ENCODE measurements at places on chromosomes 2 and 18.

DNA sequence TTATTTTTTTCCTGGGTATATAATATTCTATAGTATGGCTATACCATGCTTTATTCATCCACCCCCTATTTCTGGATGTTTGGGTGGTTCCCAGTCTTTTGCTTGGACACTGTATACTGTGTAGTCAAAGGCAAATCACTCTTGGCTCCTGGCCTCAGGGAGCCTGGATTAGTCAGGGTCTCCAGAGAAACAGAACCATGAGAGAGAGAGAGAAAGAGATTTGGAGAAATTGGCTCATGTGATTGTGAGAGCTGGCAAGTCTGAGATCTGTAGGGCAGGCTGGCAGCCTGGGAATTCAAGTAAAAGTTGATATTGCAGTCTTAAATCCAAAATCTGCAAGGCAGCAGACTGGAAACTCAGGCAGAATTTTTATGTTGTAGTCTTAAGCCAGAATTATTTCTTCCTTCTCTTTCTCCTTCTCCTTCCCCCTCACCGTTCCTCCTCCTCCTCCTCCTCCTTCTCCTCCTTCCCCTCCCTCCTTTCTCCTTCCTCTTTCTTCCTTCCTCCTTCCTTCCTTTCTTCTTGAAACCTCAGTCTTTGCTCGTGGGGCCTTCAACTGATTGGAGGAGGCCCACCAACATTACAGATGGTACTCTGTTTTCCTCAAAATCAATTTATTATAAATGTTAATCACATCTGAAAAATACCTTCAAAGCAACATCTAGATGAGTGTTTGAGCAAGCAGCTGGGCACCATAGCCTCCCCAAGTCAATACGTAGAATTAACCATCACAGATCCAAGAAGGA is 33.0 kb downstream of the CTIF start:
- DNase-seq: no peak

DNA sequence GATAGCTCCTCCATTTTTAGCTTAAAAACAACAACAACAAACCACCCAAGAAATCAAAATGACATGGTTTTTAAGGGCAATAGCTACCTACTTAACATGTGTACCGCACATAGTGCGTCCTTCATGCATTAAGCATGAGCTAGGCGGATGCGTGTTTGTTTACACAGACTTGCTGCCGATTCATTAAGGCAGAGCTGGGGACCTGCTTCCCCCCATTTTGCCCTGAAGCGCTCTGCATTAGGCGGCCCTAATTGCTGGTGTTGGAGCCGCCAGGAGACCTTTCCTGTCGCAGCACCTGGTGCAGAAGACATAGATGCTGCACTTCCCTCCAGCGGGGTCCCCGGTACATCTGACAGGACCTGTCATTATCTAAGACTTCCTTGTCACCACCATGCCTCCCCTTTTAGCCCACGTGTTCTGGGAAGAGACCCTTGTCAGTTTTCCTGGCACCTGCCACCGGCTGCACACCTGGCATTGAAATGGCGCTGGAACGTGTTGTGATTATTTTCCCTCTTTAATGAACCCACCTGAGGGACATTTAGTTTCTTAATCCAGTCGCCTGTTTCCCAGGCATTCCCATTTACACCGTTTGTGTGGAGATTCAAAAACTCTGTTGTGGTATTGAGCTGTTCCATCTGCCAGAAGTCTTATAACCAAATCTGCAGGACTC is 261.1 kb upstream of the RAB12 start:
- DNase-seq: no peak

GRCh38 chr2:97669448-97669847 is at the start of gene C2orf92:
C2orf92 (plus strand) TSS chr2:97669713; CDS start chr2:97669789, 76 bp downstream.
- DNase-seq: no peak

DNA sequence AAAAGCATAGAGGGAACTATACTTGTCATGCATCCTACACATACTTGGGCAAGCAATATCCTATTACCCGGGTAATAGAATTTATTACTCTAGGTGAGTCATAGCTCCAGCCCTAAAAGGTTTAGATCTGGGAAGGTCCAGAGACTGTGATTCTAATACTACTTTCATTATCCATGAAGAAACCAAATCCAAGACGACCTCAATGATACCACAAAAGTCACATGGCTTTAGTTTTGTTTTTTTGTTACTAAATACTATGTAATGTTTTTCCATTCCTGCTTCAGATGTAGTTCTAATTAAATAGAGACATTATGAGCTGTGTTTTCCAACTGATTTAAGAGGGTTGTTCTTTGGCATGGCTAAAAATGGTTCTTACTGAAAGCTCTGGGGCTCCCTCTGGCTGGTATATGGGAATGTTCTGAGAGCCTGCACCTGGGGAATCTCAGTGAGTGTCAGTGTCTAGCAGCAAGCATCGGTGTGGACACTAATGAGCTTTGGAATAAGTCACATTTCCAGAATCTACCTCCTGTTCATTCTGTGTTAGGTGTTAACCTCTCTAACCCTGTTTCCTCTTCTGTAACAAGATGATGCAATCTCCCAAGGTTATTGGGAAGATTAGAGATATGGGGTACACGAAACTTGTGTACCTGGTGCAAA is 20.5 kb upstream of the IL1RL2 start:
- DNase-seq: no peak

- no peak for DNase-seq
Measured at GRCh38 chr18:13625843-13626543, 100.4 kb downstream of the FAM210A start.

DNA sequence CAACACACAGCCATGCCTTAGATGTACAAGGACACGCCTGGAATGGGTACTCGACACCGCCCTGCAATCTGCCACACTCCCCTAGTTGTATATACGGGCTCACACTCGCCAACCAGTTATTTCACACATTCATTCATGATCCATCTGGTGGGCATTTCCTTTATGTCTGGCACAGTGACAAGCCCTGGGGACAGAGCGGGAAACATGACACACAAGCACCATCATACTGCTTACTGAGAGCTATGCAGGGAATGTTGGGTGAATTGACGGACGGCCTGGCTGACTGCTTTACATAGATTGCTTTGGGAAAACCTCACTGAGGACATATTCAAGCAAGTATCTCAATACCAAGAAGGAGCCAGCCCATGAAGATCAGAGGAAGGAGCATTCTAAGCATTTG is 448.0 kb upstream of the SPRED2 start:
- no peak for DNase-seq

- no peak for DNase-seq
Measured at GRCh38 chr2:160333324-160334027, 133.4 kb upstream of the ITGB6 start.

All from stimulated activated CD4-positive, alpha-beta T cell treated with anti-CD3 and anti-CD28 coated beads, Interleukin-4, amount 100 ng/mL, for 24 hours (primary cell).